Dermis blood vessel endothelial cell (primary cell): ENCODE measurements at places on chromosomes 4 and X. TPM values are rescaled to one million over a fixed set of nuclear protein-coding genes. Genes with fewer than 3 reads are reported as not detected.
A peak's percentile ranks its signal among the peaks of the same experiment; 100 is the strongest.

DNA sequence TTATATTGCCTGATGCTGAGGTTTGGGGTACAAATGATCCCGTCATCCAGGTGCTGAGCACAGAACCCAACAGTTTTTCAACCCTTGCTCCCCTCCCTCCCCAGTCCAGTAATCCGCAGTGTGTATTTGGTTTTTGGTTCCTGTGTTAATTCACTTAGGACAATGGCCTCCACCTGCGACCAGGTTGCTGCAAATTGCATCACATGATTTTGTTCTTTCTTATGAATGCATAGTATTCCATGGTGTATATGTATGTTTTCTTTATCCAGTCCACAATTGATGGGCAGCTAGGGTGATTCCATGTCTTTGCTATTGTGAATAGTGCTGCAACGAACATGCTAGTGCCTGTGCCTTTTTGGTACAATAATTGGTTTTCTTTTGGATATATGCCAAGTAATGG, 25.4 kb downstream of the GABRQ start:
- no peak for DNase-seq

DNA sequence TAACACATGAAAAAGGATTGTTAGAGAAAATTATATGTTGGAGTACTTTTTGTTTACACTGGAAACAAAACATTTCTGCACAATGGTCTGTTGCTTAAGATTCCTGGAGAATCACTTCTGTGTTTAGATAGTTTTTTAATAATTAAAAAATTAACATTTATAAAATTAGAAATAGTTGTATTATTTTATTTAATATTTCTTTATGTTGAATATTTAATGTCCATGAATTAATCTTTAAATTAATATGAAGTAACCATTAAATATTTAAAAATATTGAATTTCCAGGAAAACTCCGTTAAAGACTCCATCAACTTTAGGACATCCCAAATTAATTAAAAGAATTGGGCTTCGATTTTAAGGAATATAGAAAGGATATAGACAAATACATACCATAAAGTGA, 797.1 kb upstream of the GALNTL6 start:
- DNase-seq, result no peak

- no peak for DNase-seq
Measured at GRCh38 chr4:122706511-122706910, 26.0 kb upstream of the BBS12 start.

DNA sequence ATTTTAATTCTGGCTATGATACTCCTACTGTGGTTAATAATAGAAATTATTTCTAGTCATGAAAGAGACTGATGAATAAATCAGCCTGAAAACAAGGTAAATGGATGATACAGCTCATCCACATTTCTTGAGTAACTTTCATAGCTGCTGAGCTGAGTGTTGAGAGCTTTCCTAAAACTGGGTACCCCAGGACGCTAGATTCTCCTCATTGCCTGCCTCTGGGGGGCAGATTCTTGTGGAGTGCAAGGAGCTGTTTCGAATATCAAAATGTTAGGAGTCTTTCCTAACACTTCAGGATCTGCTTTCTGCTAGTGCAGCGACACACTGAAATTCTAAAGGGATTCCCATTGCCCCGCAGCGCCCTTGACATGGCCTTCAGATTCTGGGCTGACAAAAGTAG, 2.1 kb downstream of the MND1 start:
- DNase-seq, result no peak

DNA sequence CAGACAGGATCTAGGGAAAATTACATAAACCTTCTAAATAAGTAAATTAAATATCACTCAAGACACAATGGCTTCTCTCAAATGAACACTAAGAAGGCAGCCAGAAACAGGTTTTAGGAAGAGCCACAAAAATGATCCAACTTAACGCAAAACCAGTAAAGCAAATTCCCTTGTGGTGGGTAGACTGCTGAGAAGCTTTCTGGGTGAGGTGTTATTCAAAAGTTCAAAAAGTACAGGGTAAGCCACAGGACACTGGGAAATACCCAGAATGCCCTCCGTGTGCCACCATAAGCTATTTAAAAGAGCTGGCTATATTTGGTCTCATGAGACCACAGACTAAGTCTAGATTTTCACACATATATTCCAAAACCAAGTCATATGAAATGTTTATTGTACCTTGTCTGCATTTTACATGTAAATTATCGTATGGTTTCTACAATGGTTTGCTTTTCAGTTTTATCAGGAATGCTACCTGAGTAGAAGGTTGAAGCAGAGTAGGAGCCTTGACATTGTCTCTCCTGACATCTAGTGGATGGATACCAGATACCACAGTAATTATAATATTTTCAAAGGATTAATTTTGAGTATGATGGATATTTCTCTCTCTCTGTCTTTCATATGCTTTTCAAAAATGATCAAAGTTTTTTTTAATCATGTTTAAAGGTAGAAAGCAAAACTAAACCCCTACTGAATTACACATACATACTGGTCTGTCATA, 109.3 kb upstream of the KLHL13 start:
- DNase-seq, result peak; percentile 58

- DNase-seq, result no peak
Measured at GRCh38 chr4:96131186-96131585, 291.3 kb downstream of the PDHA2 start.

DNA sequence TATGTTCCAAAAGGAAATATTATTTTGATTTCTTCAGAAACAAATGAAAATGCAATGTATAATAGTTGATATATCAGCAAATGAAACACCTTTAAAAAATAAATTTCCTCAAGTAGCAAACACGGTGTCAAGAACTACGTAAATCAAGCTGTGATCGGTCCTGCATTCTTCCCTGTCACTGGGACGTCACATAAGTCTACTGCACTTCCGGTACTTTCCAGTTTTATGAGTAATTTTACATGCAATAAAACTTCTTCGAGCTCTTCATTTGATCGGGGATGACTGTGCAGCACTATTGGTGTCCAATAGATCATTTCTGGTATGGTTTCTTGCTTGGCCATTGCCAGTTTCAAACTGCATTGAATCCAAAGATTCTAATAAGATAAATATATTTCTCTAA, 114.0 kb upstream of the VEGFC start:
- DNase-seq, result no peak

- peak; percentile 17 for DNase-seq
Measured at GRCh38 chr4:148573296-148573695, 131.1 kb upstream of the NR3C2 start.

DNA sequence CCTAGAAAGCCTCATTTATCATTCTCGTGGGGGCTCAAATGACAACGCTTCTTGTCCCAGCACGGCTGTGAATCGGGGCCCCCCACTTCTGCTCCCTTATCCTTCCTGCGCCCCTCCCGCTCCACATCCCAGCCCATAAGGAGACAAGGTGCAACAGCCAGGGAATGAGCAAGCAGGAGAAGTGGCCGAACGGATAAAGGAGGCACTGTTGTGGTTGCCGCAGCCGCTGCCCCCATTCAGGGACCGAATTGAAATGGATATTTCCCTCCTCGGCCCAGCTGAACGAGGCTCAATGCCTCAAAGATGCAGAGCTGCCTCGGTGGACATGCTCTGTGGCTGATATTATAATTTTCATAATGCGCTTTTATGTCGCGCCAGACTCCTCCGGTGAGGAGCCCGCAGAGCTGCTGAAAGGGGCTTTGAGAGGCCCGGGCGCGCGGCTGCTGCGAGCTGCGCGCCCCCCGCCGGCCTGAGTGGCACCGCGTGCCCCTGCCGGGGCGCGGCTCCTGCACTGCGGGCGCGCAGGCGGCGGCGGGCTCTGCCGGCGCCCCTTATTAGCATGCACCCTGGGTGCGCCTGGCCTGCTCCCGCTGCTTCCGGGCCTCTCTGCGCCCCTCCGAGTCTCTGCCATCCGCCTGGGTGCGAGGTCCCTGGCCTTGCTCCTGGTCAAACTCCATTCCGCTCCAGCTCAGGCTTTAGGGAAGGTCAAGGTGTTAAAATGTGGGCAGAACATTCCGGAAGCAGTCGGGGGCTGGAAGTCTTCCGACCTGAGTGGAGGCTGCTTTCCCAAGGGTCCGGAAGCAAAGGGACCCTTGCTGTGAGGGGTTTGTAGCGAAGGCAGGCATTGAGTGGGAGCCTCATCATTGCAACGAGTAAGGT, 68.2 kb upstream of the TMEM33 start:
- DNase-seq, result no peak

GRCh38 chr4:10299601-10300000, 157.6 kb downstream of the ZNF518B start:
- DNase-seq, result no peak

CAPN6 gene
- total RNA-seq, result not detected in 2 replicates

TRMT44 gene
- 14.9 and 23.0 TPM in 2 replicates for total RNA-seq

NLGN4X gene
- 0.34 and 0.98 TPM in 2 replicates for total RNA-seq

FAM53A gene
- 1.1 and 2.4 TPM in 2 replicates for total RNA-seq

LONRF3 gene
- 25.2 and 26.5 TPM in 2 replicates for total RNA-seq
